Esophagus muscularis mucosa (tissue), 4 donors: ENCODE measurements at places on chromosomes 13 and 19. TPM values are rescaled to one million over a fixed set of nuclear protein-coding genes. Genes with fewer than 3 reads are reported as not detected.
A peak's percentile ranks its signal among the peaks of the same experiment; 100 is the strongest.

- no peaks in the 10 kb centered on the region for H3K4me1 ChIP-seq
- H3K4me3 ChIP-seq: no peak overlapping the region
- H3K27ac ChIP-seq: no peak overlapping the region
- H3K36me3 ChIP-seq: no peaks in the 10 kb centered on the region
These were observed 135.9 kb upstream of the TMTC4 start for GRCh38 chr13:100810481-100810880.

DNA sequence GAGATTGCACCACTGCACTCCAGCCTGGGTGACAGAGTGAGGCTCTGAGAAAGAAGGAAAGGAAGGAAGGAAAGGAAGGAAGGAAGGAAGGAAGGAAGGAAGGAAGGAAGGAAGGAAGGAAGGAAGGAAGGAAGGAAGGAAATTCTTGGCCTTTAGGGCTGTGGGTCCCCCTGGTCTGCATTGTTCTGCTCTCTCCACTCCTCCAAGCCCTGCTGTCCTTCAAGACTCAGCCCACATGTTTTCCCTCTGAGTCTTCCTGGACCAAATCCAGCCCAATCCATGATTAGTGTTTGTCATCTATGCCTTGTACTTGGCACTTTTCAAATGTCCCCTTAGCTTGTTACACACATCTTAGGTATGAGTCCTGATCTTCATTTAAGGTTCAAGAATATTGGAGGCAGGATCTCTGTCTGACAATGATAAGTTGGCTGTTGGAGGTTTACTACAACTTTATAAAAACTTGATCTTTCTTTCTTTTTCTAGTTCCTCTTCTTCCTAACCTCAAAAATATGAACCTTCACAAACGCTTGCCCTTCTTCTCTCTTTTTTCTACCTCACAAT, 48.8 kb upstream of the INTS6 start:
- H3K27ac ChIP-seq: no peak overlapping the region
- no peak overlapping the region for H3K4me3 ChIP-seq
- H3K36me3 ChIP-seq: no peaks in the 10 kb centered on the region
- DNase-seq: no peak

DNA sequence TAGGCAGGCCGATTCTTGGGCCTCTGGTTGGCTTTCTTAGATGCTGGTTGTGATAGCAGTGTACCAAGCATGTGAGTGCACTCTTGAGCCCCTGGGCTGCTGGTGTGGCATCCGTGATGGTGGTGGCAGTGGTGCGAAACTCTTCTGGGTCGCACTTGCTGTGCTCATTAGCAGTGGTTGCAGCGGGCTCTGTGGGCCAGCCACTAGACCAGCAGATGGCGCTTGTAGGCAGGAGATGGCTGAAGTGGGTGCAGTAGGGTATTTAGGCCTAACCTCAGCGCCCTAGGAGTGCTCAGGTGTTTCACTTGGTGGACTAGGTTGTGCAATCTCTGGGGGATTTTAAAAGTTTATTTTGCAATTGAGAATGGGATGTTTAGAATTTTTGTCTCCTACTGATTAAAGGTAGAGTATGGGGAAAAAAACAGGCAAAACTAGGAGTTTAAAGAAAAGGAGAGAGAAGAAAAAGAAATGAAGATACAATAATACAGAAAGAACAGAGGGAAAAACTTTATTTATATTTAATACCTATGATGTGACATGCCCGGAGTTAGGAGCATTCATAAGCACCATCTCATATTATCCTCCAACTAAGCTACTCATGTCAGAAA, 4.3 kb upstream of the ZNF17 start:
- no peak overlapping the region for H3K27ac ChIP-seq
- peaks cover 6% of the 10 kb centered on the region for H3K4me1 ChIP-seq
- no peaks in the 10 kb centered on the region for H3K36me3 ChIP-seq
- H3K27me3 ChIP-seq: no peaks in the 10 kb centered on the region
- H3K4me3 ChIP-seq: no peak overlapping the region
- DNase-seq: no peak

DNA sequence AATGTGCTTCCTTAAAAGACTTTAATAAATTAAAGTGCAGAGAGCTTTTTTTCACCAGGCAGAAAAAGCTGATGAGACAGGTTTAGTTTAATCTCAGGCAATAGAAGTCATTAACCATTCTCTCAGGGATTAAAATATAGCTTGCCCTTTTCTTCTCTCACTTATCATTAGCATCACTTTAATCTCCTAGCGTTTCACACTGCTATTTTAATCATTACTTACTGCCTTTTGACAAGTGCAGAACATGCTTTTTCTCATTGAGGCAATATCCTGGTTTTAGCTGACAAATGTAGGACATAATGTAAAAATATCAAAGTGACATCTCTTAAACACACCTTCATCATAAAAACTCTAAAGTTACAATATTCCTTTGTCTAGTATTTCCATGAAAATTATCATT, 94.6 kb downstream of the DACH1 start:
- H3K27me3 ChIP-seq: no peaks in the 10 kb centered on the region
- H3K4me3 ChIP-seq: no peak overlapping the region
- DNase-seq: no peak
- no peaks in the 10 kb centered on the region for H3K4me1 ChIP-seq
- H3K27ac ChIP-seq: no peak overlapping the region

GRCh38 chr19:46480415-46480814, 9.1 kb upstream of the PNMA8A start:
- no peak overlapping the region for H3K4me3 ChIP-seq
- H3K4me1 ChIP-seq: peaks cover 17% of the 10 kb centered on the region
- no peaks in the 10 kb centered on the region for H3K36me3 ChIP-seq
- DNase-seq: no peak

DNA sequence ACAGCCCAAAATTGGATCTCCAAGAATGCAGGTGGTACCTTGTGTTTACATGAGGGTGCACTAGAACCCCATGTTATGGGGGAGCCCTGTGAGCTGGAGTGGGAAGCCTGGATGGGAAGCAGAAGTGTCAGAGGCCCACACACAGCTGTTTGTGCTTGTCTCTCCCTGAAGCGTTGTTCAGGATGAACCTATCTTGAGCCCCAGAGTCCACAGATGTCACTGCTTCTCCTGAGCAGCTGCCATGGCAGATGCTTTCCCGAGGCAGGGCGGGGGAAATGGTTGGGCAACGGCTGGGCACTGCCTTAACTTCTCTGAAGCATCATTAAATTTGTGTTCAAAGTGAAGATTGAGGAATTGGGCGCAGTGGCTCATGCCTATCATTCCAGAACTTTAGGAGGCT, 17.1 kb upstream of the CHST8 start:
- H3K27ac ChIP-seq: no peak overlapping the region
- DNase-seq: no peak
- H3K4me3 ChIP-seq: no peak overlapping the region
- H3K36me3 ChIP-seq: no peaks in the 10 kb centered on the region
- no peaks in the 10 kb centered on the region for H3K27me3 ChIP-seq

- peak overlapping the region; percentile 79 for H3K27ac ChIP-seq
- no peak for DNase-seq
- peaks cover 42% of the 10 kb centered on the region for H3K4me1 ChIP-seq
- peak overlapping the region; percentile 30 for H3K4me3 ChIP-seq
These were observed 11.8 kb downstream of the PALM start for GRCh38 chr19:720345-721160.

- no peak overlapping the region for H3K4me3 ChIP-seq
- no peak for DNase-seq
- H3K4me1 ChIP-seq: no peaks in the 10 kb centered on the region
- no peaks in the 10 kb centered on the region for H3K36me3 ChIP-seq
These were observed 304.0 kb downstream of the UQCRFS1 start for GRCh38 chr19:28908941-28909340.

GRCh38 chr13:47049276-47049989, 152.6 kb upstream of the HTR2A start:
- no peak for DNase-seq
- no peaks in the 10 kb centered on the region for H3K27me3 ChIP-seq
- no peaks in the 10 kb centered on the region for H3K4me1 ChIP-seq
- H3K4me3 ChIP-seq: no peak overlapping the region
- H3K27ac ChIP-seq: no peak overlapping the region

GRCh38 chr19:6018786-6019185, 40.8 kb upstream of the RANBP3 start:
- no peak overlapping the region for H3K27ac ChIP-seq
- peaks cover 51% of the 10 kb centered on the region for H3K36me3 ChIP-seq
- peaks cover 20% of the 10 kb centered on the region for H3K4me1 ChIP-seq
- H3K4me3 ChIP-seq: no peak overlapping the region
- no peak for DNase-seq
- H3K27me3 ChIP-seq: no peaks in the 10 kb centered on the region

RNF17 gene
- total RNA-seq: not detected

FBN3 gene
- total RNA-seq: under 0.01 TPM
